Stimulated activated CD4-positive, alpha-beta T cell treated with anti-CD3 and anti-CD28 coated beads, Interleukin-12 subunit alpha, Interleukin-12 subunit beta, amount 100 ng/mL, for 24 hours (primary cell): ENCODE measurements at places on chromosomes 2 and 18.

GRCh38 chr2:39725401-39725800 lies 53.7 kb downstream of the THUMPD2 start:
- DNase-seq: no peak

- no peak for DNase-seq
Measured at GRCh38 chr2:85154048-85154753, 21.0 kb downstream of the TCF7L1 start.

DNA sequence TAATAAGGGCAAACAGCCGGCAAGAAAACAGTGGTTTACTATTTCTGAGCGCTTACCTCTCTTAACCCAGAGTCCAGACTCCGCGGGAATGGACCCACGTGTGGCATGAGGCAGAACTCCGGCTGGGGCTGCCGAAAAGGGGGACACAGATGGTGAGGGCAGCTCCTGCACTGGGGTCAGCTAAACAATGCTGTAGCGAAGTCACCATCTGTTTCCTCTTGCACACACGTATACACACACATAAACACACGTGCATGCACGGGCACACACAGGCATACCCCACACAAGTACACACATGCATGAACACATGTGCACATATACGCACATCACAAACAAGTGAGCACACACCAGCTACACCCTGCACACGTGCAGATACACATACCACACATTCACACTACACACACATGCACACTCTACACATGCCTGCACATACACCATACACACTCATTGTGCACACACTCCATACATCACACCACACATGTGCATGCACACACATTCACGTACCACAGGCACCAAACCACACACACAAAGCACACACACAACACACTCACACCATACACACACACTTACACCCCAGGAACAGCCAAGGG lies 105.9 kb upstream of the ID2 start:
- DNase-seq: no peak

DNA sequence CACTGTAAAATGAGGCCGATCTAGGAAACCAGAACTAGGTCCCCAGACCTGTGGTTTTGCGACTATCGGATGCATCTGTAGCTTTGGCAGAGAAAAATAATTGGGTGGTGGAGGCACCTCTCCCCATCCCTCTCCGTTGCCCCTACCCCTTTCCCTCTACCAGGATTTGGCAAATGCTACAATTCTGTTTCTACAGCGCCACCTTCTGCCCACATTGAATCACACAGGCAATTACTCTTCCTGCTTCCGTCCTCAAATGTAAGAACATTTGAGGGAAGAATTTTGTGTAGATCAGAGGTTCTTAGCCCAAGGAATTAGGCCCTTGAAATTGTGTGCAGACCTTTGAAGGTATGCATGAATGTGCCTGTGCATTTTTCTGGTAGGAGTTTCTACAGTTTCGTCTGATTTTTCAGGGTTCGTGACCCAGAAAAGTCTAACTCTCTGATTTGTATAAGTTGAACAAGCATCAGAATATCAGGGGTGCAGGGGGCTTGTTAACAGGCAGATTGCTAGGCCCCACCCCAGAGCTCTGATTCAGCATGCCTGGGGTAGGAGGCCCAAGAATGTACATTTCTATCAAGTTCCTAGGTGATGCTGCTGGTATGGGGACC lies 11.2 kb downstream of the ATP6V1B1 start:
- DNase-seq: peak; percentile 46

- no peak for DNase-seq
Measured at GRCh38 chr2:70341477-70341765, 39.6 kb upstream of the FAM136A start.

- DNase-seq: no peak
Measured at GRCh38 chr2:66252109-66252508, 182.8 kb upstream of the MEIS1 start.

GRCh38 chr2:159982270-159982669 lies 80.1 kb downstream of the PLA2R1 start:
- DNase-seq: no peak

DNA sequence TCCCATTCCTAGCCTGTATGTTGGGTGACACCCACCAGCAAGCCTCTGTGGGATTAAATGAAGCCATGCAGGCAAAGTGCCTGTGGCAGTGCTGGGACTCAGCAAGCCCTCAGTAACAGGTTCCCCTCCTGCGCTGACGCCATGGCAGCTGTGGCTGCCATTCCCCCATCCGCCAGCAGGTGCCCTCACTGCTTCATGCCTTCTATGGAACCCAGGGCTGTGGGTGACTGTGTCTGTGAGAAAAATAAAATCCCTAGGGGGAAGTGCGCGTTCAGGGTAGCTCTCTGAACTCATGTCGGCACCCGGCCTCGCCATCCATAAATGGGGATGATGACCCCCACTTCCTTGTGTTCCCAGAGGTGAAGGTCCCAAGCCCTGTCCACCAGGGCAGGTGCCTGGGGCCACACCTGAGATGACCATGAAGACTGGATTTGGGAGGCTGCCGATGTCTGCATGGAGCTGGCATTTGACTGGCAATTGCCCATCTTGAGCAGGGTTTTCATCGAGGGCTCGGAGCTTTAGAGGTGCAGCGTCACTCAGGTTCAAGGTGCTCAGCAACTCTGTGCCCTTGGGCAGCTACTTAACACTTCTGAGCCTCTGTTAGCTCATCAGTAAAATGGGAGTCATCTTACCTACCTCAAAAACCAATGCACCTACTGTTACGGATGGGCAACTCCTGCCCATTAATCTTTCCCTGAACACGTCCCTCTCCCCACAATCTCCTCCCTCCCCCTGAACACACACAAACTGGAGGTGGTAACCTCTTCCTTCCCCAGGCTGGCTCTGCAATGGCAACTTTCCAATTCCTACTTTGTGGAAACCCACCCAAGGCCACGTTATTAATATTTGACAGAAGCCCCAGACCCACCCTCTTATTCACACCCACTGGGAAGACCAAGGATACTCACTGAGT lies 2.9 kb upstream of the MAL start:
- DNase-seq: peak; percentile 88

- DNase-seq: peak; percentile 37
Measured at GRCh38 chr2:45778720-45779171, 127.3 kb downstream of the PRKCE start.

DNA sequence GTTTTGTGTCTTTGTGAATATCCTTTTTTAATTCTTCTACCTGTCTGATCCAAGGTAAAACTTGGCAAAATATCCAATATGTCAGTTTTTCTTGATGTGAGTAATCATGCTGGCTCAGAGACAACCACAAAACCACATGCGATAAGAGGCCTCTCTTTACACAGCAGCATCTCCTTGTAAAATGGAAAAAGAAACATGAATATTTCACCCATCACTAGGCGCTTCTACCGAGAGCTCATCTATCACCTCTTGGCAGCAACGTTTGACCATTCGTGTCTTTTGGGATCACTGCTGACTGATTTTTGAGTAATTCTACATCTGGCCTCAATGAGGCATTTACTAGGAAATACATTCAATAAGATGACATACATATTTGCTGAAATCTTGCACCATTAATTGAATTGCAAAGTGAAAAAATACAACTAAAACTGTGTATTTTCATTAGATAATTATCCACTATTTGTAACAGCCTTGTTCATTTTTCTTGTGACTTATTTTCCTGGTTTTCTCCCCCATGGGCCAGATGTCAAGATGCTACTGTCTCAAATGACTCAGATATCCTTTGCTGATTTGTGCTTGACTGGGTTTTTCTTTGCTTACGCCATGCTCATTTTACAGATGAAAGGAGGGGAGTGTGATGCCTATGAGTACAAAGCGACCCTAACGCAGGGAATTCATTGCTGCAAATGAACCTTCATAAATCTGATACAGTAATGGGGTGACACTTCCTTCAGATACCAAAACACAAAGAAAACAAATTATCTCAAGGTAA lies 467.5 kb downstream of the FBXO15 start:
- no peak for DNase-seq

- DNase-seq: no peak
Measured at GRCh38 chr2:166960702-166961270, 72.5 kb downstream of the XIRP2 start.

GRCh38 chr2:227834916-227835650 lies 21.4 kb downstream of the CCL20 start:
- DNase-seq: no peak

DNA sequence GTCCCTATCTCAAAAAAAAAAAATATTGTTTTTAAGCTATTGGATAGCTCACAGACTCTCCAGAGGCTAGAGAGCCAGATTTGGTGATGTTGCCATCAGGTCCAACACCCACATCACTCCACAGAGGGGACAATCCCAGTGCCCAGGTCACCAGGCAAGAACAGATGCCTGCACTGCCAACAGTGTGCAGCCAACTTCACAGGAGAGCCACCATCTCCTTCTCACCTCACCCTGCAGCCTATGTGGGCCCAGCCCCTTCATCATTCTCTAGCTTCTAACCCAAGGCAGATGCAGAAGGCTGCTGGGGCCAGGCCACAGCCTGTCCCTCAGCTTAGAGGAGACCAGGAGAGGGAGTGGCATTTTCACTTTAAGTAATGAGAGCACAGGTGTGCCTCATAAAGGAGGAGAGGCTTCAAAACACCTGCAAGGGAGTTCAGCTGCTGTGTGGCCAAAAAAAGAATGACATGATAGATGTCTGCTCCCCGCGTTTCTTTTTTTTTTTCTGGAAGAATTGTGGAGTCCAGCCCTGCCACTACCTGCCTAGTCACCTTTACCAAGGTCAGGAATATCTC lies 98.0 kb upstream of the ZSWIM2 start:
- no peak for DNase-seq

DNA sequence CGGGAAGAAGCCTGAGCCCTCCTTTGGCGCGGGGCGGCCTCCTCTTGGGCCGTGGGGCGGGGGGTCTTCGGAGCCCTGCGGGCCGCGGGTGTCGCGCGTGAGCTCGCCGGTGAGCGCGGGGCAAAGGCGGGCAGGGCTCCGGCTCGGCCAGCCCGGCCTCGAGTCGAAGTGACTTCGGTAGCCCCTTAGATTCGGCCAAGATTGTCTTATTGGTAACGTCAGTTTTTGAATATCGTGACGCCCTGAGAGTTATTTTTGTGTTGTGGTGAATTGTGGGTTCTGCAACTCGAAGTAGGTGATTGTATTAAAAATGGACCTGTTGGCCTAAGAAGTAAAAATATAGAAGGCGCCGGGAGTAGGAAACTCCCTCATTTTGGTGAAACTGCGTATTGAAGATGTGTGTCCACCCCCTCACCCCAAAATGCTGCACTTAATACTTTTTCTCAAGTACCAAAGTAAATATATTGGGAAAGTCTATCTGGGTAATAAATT lies 669 bp downstream of the MARCHF7 start:
- DNase-seq: no peak

GRCh38 chr2:4882941-4883340 lies 809.2 kb upstream of the SOX11 start:
- DNase-seq: no peak

DNA sequence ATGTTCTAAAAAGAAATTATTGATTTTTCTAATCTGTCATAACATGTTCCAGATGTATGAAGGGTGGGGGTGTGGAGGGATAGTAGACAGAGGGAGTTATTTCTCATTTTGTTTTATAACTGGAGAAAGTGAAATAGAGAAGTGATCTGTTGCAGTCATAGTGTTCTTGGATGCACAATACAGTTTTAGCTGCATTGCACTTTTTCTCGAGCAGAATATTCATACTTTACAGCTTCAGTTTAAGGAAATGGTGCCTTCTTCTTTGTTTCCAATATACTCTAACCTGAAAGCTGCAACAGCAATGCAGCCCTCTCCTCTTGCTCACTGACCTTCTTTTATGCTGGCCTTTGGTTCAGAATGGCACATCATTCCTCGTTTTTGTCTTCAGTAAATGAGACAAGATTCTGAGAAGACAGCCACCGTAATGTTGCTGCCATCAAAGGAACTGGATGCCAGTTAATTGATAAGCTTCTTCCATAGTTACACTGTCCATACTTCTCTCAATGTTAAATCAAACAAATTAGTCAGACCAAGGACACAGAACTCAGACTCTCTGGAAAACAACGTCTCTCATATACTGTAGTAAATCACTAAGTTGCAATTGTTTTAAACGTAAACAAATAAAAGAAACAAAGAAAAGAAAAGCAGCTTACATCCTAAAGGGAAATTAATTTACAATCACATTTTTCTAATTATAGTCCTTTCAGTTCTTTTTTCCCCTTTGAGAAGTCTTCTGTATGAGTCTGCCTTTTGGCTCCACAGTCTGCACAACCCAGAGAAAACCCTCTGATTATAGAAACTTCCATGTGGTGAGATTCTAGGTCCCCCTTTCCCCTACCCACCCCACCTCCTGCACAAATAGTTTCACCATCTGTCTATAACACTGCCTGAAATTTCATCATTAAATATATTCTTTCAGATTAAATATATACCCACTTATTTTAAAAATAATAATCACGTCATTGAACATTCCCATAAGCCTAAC lies 97.4 kb upstream of the UGP2 start:
- DNase-seq: no peak
